HFF-Myc (cell line): ENCODE measurements at places on chromosomes 12 and 14.

GRCh38 chr12:69885658-69886057 lies 60.6 kb downstream of the MYRFL start:
- no peak for DNase-seq

- no peak for DNase-seq
Observed at GRCh38 chr14:80946187-80946586, 4.6 kb upstream of the CEP128 start.

DNA sequence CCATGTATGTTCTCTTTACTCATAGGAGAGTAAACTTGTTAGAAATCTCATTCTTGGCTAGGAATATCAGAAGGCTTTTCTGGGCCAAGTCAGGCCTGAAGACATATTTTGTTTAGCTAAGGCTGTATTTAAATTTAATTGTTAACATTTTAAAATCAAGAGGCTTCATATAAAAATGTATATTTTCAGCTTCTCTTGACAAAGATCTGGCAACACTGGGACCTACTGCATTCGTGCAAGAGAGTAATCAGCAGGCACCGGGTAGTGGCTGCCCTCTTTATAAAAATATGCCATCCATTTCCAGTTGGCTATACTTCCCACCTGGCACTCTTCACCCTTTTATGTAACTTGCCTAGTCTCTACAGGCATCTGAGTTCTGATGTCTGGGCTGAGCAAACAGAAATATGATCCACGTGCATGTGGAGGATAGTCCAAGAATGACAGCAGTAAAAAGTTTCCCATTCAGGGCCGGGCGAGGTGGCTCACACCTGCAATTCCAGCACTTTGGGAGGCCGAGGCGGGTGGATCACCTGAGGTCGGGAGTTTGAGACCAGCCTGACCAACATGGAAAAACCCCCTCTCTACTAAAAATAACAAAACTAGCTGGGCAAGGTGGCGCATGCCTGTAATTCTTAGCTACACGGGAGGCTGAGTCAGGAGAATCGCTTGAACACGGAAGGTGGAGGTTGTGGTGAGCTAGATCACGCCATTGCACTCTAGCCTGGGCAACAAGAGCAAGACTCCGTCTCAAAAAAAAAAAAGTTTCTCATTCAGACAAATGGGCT lies 2.0 kb upstream of the SOS2 start:
- no peak for DNase-seq

DNA sequence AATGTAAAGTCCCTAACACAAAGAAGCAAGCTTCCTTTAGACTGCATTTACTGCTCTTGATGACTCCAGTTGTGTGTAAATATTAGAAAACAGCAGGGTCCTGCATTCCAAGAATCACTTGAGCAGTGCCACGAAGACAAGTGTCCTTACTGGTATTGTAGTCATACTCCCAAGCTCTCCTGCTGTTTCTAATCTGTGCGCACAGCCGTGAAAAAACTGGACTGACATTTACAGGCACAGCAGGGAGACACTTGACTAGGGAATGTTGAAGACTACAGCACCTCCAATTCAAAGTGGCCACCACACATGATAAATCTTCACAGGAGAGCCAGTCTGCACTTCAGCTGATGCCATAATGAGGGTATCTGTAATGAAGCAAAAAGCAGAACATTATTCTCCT lies 91.4 kb downstream of the VRK1 start:
- no peak for DNase-seq

GRCh38 chr12:56010111-56010570 lies 10.7 kb upstream of the IKZF4 start:
- no peak for DNase-seq

DNA sequence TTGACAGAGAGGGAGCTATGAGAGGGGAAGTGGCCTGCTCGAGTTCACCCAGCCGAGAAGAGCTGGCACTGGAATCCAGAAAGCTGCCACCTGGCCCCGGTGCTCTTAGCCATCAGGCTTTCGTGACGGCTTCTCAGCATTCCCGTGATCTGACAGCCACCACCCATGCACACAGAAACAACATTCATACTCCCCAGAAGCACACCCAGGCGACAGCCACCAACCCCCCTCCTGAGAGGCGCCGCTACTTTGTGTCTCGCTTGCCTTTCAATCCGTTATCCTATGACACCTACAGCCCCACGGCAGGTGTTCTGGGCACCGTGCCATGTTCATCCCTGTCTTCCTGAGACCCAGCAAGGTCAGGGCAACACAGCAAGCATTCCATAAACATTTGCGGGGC lies 31.4 kb downstream of the PSMC1 start:
- DNase-seq: no peak

- DNase-seq: no peak
Observed at GRCh38 chr14:35222872-35223466, 69.2 kb upstream of the PSMA6 start.

- no peak for DNase-seq
Observed at GRCh38 chr14:91356181-91356763, 61.3 kb downstream of the CCDC88C start.

DNA sequence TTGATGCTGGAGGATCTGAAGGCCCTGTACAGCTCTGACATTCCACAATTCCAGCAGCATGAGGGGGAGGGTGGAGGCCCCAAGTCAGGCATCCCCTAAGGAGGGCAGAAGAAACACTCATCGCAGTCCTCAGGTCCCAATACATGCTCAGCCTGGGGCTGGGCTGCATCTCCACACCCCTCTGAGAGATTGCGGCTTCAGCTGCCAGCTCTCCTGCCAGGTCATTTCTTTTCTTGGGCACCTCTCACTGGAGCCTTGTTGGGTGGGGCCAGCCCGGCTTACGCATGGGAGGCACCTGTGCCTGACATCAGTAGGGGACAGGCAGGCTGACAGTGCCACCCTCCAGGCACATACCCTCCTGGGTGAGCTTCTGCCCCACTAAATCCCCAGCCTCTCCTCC lies 89.8 kb downstream of the DICER1 start:
- no peak for DNase-seq

- no peak for DNase-seq
Observed at GRCh38 chr14:33657476-33657875, 293.4 kb downstream of the EGLN3 start.

- DNase-seq: no peak
Observed at GRCh38 chr12:130776857-130777339, 60.8 kb upstream of the RIMBP2 start.

GRCh38 chr12:88763536-88764100 lies 183.3 kb upstream of the KITLG start:
- no peak for DNase-seq

DNA sequence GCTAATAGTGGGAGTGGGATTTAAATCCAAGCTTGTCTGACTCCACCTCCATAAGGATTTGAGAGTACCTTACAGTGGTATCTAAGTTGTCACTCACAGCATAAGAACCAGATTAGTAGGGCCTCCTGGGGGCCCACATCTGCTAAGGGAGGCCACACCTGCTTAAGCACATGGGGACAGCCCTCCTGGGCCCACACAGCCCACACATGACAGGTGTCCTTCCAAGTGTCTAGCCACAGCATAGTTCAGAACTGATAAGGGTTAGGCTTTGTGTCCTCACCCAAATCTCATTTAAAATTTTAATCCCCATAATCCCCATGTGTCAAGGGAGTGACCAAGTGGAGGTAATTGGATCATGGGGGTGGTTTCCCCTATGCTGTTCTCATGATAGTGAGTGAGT lies 186.0 kb upstream of the HMGA2 start:
- DNase-seq: no peak

DNA sequence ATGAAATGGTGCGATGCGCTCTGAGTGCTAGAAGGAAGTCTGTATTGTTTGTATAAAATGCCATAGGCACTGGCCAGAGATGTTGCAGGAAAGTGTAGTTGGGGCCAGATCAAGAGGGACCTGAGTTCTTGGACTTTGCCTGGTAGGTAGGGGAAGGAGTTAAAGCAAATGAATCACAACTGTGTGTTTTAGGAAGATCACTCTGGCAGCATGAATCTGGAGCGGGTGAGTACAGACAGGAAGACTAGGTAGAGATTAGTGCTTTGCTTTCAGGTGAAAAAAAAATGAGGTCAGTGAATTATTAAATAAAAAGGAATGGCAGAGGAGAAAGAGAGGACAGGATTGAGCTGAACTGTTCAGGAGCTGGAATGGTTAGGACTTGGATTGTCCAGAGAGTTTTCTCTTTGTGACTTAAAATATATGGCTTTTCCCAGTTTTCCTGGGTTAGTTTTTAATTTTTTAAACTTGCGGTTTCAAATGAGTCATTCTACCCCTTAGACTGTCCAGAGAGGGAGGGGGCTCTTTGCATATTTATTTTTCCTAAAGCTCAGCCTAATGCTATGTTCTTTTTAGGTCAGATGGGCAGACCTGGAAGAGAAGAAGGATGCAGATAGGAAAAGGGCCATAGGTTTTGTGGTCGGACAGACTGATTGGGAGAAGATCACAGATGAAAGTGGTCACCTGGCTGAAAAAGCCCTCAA lies 41.1 kb downstream of the PROX2 start:
- DNase-seq: no peak

DNA sequence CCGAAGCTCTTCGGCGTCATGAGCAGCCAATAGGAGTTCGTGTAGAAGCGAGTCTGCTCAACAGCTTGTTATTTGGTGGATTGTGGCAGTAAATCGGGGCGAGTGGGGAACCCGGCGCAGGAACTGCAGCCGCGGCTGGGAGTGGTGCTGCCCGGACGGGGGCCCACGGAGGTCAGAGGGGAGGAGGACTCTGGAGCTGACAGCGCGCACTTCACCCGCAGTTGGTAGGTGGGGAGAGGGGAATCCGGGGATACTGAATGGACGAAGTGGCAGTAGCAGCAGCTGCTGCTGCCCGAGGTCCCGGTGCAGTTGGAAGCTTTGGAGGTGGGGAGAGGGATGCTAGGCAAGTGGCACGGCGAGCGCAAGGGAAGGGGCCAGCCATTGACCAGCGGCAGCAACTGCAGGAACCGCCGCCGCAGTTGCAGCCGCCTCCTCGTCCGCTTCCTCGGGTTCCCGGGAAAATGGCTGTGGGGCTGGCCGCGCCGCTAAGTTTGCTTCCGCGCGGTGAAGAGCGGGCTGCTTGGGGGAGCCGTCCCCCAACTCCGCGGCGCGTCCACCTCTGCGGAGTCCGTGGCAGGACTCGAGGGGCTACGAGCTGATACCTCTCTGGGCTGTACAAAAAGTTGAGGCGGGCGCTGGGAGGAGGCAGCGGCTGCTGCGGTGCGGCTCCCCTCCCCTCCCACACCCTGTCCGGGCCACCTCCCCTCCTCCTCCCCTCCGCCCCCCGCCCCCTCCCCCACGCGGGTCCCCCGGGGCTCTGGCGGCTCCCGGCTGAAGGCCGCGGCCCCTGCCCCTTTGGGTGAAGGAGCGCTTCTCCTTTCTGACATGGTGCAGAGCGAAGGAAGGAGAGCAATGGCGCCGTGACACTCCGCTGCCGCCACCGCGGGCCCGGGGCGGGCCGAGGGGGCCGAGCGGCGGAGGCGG lies at the start of gene ARID4A:
Gene ARID4A, plus strand, starts transcription at position 79 of the 924 bp plus-strand sequence. CDS start 1,300 bp downstream, outside the sequence.
- no peak for DNase-seq
